Vagina (tissue), 2 donors: ENCODE measurements at places on chromosomes 16 and 17. TPM values are rescaled to one million over a fixed set of nuclear protein-coding genes. Genes with fewer than 3 reads are reported as not detected.

Gene CKLF
- total RNA-seq: 52.3 TPM

Gene NPIPA8
- total RNA-seq: not detected

Gene UTS2R
- total RNA-seq: not detected

Gene PHB1
- total RNA-seq: 58.7 TPM

Gene UTP4
- total RNA-seq: 34.9 TPM

Gene KRT24
- 1.5 TPM for total RNA-seq

Gene CTRB1
- not detected for total RNA-seq

Gene CHST4
- not detected for total RNA-seq

Gene CA7
- total RNA-seq: not detected

Gene CDT1
- 10.8 TPM for total RNA-seq

Gene SKAP1
- 5.6 TPM for total RNA-seq

Gene GNAO1
- total RNA-seq: 16.2 TPM

Gene CDRT4
- total RNA-seq: 4.2 TPM

Gene WFIKKN1
- 3.2 TPM for total RNA-seq

Gene STH
- total RNA-seq: not detected

Gene C16orf96
- total RNA-seq: not detected

Gene GOSR1
- total RNA-seq: 15.0 TPM

Gene ETV4
- total RNA-seq: 5.4 TPM

Gene OR2C1
- total RNA-seq: 0.74 TPM

Gene UNKL
- total RNA-seq: 32.9 TPM

Gene SERPINF2
- total RNA-seq: 23.8 TPM

Gene MYO19
- total RNA-seq: 112 TPM

Gene FN3K
- total RNA-seq: 5.9 TPM

Gene CHRNE
- total RNA-seq: 0.98 TPM

Gene DYNLRB2
- not detected for total RNA-seq

Gene NXPH3
- 18.4 TPM for total RNA-seq

Gene GPRC5B
- total RNA-seq: 44.7 TPM

Gene RCVRN
- 0.49 TPM for total RNA-seq

Gene C16orf89
- total RNA-seq: 4.4 TPM

Gene PNMT
- total RNA-seq: 5.6 TPM

Gene NPIPA3
- total RNA-seq: not detected

Gene GPS1
- 80.3 TPM for total RNA-seq

Gene TNS4
- total RNA-seq: 296 TPM

Gene TEX19
- not detected for total RNA-seq

Gene SLC38A8
- total RNA-seq: not detected

Gene CA10
- total RNA-seq: 2.0 TPM

Gene KRT33B
- not detected for total RNA-seq

Gene TBC1D26
- 4.2 TPM for total RNA-seq

Gene TBC1D3D
- total RNA-seq: not detected

Gene CCDC144A
- 2.5 TPM for total RNA-seq

Gene WDR90
- total RNA-seq: 34.9 TPM

Gene KRTAP4-16
- not detected for total RNA-seq

Gene TVP23A
- 0.98 TPM for total RNA-seq

Gene CIBAR2
- not detected for total RNA-seq

Gene TIMM22
- 8.8 TPM for total RNA-seq

Gene KRTAP17-1
- total RNA-seq: not detected

Gene LRRC46
- total RNA-seq: not detected
